ENCODE measurements at places on chromosomes 12 and 14. TPM values are rescaled to one million over a fixed set of nuclear protein-coding genes. Genes with fewer than 3 reads are reported as not detected.

Gene NKX2-8
- not detected for total RNA-seq

Gene KCNMB4
- total RNA-seq, result 8.4 TPM

Gene FIGNL2
- total RNA-seq, result 0.42 TPM

Gene PTGDR
- total RNA-seq, result 0.42 TPM

Gene COX8C
- total RNA-seq, result not detected

Gene EGLN3
- 24.0 TPM for total RNA-seq
